ENCODE measurements at places on chromosomes 2 and 18. TPM values are rescaled to one million over a fixed set of nuclear protein-coding genes. Genes with fewer than 3 reads are reported as not detected.

Gene IL36G
- not detected for total RNA-seq

DNA sequence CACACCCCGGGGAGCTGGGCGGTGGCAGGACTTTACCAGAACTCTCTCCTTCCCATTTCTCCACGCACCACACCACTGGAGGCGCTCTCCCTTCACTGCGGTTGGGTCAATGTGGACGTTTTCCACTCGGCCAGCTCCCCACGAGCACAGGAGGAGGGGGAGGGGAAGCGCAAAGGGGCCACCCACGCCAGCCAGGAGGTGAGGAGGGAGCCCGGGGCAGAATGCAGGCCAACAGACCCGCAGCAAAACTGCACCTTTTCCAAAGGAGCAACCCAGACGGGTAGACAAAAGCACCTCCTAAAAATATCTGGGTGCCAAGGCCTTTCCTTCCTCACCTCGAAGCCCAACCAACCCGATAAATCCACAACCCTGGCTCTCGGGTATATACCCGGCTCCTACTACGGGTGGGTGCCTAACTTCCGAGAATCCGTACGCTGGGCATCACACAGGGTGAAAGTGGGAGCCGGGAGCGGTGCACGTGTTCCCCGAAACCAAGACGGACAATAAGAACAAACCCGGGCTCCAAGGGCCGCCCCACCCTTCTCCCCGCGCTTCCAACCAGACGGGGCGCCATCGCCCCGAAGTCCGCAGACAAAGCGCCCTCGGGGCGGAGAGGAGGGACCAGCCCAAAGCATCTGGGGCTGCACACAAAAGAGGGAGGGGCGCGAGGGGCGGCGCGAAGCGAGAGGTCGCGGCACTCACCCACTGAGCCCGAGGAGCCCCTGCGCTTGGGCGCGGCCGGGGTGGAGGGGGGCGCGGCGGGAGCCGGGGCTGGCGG is 1.0 kb downstream of the RTN4 start:
- DNase-seq, result peak; percentile 64

Gene LAMA3
- 0.50 TPM for total RNA-seq

DNA sequence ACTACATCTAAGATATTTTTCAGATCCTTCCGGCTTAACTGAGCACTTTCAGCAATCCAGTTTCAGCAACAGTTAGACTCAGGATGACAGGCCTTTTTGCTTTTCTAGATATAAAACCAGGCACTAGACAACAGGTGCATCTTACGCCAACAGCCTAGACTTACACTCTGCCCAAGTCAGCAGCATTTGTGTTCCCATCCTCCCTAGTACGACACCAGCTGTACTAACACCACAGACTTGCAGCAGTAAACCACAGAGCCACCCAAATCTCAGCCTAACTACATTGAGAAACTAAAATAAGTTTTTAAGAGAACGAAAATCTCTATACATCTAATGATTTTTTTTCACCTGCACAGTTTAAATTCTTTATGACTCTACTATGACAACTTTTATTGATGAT is 89.9 kb upstream of the DNMT3A start:
- no peak for DNase-seq

DNA sequence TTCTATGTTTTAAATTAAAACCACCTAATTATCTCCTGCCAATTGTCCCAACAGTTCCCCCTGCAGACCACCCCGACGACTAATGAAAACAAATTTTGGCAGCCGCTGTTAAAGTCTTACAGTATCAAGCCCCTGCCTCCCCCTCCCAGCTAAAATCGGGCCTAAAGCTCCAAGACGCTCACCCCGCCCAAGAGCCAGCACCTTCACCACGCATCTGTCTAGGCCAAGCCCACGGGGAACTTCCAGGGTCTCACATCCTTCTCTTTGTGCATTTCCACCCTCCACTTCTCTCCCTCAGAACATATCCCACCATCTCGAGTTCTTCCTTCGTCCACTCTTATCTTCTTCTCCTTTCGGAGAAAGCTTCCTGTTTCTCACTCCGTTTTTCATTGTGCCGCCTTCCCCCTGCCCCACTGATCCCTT is 445 bp downstream of the PRPF40A start:
- DNase-seq, result peak; percentile 23

Gene FN1
- total RNA-seq, result 17,010 TPM

DNA sequence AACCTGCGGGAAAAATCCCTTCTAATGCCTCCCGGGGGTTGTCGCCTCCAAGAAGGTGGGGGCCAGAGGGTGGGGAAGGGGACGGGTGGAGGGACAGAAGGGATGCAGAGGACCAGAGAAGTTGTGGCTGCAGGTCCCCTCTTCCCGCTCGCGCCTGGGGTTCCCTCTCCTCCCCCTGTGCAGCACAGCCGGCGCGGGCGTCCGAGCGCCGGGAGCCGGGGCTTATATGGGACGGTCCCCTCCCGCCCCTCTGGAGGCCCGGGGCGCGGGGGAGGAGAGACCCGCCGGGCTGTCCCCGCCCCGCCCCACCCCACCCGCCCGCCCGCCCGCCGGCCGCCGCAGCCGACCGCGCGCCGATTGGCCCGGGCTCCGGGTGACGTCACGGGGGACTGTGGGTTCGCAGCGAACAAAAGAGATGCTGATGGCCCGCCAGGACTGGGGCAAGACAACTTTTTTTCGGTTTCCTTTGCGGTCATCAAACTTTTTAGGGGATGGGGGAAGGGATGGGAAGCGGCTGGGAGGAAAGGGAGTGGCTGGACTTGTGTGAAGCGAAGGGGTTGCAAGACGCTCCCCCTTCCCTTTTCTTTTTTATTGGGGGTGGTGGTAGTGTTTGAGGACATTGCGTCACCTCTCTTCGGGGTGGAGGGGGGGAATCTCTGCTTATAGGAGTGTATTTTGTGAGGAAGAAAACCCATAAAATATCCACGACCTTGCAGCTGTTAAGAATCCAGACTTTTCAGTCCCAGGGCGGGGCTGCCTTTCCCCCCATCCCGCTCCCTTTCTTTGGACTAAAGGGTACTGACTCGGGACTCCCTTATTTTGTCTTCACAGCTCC is at the start of gene FN1:
TSS of gene FN1 (minus strand) at position 199 of the 835 bp plus-strand sequence. CDS start 266 bp downstream, outside the sequence.
- peak; percentile 99 for DNase-seq

Gene PIK3C3
- total RNA-seq, result 106 TPM

Gene SCLY
- 15.4 TPM for total RNA-seq

DNA sequence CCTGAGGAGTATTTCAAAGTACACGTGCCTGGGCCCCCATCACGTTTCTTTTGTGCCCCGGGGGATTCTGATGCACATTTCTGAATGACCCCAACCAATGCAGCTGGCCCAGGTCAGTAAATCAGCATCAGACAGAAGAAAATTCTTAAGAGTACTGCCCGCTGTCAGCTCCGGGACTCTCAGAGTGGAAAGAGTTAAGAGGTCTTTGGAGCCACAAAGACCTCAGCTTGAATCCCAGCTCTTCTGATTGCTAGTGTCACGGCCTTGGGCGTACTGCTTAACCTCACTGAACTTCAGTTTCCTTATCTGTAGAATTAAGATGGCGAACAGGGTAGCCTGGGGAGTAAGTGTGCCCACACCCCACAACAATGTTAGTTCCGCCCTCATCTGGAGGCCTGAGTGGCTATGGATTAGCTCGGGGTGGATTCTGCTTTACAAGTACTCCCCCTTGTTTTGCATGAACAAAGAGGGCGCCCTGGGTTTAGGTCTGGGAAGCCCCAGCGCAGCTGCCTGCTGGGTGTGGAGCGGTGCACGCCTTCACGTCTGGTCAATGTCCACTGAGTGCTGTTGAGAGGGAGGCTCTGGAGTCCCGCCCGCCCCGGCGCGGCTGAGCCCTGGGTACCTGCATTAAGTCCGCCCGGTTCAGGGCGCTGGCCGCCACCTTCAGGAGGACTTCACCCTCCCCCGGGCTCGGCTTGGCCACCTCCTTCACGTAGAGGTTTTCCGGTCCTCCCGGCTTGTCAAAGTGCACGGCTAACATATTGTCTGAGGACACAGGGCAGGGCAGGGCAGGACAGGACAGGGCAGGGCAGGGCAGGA is 858 bp downstream of the TP53I3 start:
- peak; percentile 76 for DNase-seq

Gene PROKR1
- not detected for total RNA-seq

Gene CNDP1
- total RNA-seq, result 0.31 TPM

- DNase-seq, result no peak
Observed at GRCh38 chr2:233428008-233428407, 73.7 kb downstream of the DGKD start.

Measured in astrocyte (in vitro differentiated cells and primary cell).